Lung microvascular endothelial cell (primary cell): ENCODE measurements at places on chromosomes 7 and 10. TPM values are rescaled to one million over a fixed set of nuclear protein-coding genes. Genes with fewer than 3 reads are reported as not detected.
A peak's percentile ranks its signal among the peaks of the same experiment; 100 is the strongest.

Gene EVX1
- not detected in 2 replicates for total RNA-seq

Gene NKX1-2
- not detected in 2 replicates for total RNA-seq

Gene GDF2
- total RNA-seq = not detected in 2 replicates

Gene TMEM213
- total RNA-seq = not detected in 2 replicates

DNA sequence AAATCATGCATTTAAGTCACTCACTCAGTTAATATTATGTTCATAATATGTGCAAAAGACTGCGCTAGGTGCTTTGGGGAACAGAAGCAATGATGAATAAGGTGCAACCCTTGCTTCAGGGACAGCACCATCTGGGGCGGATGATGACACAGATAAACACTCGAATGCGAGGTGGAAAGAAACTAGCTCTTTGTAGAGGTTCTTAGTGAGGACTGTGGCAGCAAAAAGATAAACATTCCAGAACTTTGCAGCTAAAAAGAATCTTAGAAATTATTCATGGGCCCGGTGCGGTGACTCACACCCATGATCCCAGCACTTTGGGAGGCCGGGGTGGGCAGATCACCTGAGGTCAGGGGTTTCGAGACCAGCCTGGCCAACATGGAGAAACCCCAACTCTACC lies 29.8 kb upstream of the CHST15 start:
- no peak for DNase-seq

DNA sequence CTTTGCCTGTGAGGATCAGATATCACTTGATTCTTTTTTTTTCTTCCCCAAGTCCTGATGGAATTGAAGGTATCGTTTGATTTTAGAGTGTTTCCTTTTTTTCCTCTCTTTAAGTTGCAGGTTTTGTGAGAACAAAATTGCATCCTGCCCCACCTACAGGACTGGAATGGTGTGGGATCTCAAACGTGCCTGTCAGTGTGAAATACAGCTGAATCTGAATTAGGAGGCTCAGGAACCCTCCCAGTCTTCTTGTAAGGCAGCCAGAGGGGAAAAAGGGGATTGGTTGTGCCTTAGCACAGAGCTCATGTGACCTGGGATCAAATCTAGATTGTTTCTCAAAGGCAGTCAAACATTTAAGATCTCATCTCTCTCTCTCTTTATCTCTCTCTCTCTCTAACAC lies 32.7 kb upstream of the KLHL7 start:
- DNase-seq = peak; percentile 6

GRCh38 chr10:50592961-50593418 lies 30.8 kb downstream of the SGMS1 start:
- no peak for DNase-seq

GRCh38 chr7:48042216-48042615 lies 6.9 kb downstream of the C7orf57 start:
- peak; percentile 57 for DNase-seq

DNA sequence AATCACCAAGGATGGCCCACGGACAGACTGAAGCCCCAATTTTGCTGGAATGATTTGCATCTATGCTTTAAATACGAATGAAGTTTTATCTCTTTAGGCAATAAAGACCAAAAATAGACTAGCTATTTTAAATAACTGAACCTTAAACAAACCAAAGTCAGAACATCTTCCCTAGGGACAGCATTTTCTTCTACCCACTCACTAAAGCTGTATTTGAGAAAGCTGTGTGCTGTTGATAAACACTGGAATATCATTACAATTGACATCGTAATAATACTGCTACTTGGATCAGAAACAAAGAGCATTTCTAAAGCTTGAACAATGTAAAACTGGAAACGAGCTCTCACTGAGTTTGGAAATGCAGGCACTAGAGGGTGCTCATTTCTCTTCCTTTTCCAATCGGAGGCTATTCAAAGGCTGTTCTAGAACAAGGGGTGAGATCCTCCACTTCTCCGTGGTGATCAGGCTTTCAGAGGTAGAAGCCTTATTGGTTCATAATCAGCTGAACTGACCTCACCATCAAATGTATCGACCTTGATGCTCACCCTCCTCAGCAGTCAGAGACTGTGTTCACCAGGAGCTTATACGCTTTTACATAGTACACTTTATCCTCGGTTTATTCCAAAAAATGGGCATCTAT lies 225.3 kb upstream of the PRSS1 start:
- DNase-seq = no peak

- DNase-seq = no peak
Measured at GRCh38 chr10:130737186-130737585, 574.3 kb downstream of the TCERG1L start.

GRCh38 chr7:122137251-122138077 lies 6.6 kb downstream of the AASS start:
- DNase-seq = peak; percentile 45

DNA sequence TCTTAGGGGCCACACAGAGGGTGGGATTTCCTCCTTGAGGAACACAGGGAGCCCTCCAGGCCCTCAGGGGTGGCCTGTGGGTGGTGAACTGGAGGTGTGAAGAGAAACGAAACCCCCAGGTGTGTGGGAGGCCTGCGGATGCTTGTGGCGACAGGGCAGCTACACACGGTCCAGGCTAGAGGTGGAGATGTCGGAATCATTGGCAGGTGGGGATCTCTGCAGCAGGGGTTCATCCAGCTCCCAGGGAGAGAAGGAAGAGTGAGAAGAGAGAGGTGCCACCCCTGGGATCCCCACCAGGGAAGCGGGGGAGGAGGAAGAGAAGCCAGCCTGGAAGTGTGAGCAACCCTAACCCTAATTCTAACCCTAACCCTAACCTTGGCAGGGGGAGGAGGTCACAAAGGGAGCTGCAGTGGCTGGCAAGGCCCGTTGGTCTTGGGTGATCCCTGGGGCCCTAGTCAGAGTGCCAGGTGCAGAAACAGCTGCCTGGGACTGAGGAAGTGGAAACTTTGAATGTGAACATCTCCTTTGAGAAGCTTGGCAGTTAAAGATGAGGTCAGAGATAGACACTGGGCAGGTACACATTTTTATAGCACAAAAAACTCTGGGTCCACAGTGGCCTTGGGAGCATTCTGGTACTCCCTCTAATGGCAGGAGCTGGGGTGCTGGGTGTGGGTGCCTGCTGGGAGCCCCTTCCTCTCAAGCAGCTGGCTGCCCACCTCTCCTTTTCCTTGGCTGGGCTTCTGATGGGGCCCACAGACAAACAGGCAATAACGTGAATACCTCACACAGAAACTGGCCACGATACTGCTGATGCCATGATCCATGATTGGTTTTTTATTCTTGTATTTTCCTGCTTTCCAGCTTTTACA lies 6.8 kb upstream of the AEBP1 start:
- DNase-seq = no peak

DNA sequence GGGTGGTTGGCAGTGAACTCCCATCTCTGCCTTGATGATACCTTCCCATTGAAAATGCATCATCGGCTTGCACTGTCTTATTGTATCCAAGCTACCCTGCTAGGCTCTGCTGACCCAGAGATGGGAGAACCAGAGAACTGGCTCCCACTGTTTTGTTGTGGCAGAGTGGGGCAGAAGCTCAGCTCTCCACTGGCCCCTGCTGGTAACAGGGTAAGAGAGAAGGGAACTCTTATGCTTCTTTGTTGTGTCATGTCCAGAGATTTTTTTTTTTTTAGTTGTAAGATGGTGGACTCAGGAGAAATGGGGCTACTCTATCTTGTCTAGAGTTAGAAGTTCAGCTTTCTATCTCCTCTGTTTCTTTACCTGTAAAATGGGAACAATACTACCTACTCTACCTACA lies 100.5 kb upstream of the SDK1 start:
- DNase-seq = peak; percentile 57
